M059J (cell line): ENCODE measurements at places on chromosomes 6 and 20. TPM values are rescaled to one million over a fixed set of nuclear protein-coding genes. Genes with fewer than 3 reads are reported as not detected.

Gene VTA1
- total RNA-seq = 133 and 178 TPM in 2 replicates

Gene GCLC
- total RNA-seq = 12.8 and 17.6 TPM in 2 replicates

DNA sequence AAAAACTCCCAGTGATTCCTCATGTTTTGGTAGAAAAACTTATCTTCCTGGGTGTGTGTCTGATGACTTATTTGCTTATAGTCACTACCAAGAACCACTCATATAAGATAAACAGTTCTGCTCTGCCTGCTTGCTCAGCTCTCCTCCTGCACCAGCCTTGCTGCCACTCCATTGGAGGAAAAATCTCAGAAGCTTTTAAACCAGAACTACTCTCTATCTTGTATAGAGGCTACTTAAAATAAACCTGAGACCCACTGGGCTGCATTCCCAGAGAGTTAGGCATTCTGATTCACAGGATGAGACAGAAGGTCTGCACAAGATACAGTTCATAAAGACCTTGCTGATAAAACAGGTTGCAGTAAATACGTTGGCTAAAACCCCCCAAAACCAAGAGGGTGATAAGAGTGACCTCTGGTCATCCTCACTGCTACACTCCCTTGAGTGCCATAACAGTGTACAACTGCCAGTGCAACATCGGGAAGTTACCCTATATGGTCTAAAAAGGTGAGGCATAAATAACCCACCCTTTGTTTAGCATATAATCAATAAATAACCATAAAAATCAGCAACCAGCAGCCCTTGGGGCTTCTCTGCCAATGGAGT is 728.3 kb downstream of the EPHA7 start:
- DNase-seq = no peak

Gene SLC32A1
- not detected in 2 replicates for total RNA-seq

DNA sequence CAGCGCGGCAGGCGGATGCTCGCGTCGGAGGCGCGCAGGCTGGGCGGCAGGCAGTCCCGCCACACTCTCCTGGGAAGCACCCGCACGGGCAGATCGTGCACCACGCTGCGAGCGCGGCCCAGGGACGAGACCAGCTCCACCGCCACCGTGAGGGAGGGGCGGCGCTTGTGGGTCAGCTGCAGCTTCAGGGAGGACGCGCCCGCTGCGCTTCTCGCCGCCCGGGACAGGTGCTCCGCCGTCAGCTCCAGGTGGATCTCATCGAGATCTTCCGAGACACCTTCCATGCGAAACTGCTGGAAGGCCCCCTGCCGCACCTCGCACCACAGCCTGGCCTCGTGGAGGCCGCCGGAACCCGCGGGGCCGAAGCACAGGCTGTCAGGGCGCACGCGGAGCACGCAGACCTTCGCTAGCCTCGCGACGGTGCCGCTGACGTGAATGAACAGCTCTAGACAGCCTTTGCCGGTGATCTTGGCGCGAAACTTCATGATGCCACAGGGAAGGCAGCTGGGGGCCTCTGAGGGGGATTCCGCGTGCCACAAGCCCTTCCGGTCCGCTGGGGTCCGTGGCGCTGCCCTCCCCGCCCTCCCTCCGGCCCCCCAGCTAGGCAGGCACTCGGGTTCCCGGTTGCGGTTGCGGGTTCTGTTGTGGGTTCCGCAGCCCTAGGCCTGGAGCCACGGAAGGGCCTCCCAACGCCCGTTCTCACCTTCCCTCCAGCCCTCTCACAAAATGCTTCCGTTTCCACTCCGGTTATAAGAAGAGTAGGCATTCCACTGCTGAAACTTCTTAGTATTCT is at the start of gene HUS1B:
Gene HUS1B (minus strand): TSS at position 641 of the 793 bp plus-strand sequence. CDS start 156 bp downstream, at position 485.
- DNase-seq = no peak

DNA sequence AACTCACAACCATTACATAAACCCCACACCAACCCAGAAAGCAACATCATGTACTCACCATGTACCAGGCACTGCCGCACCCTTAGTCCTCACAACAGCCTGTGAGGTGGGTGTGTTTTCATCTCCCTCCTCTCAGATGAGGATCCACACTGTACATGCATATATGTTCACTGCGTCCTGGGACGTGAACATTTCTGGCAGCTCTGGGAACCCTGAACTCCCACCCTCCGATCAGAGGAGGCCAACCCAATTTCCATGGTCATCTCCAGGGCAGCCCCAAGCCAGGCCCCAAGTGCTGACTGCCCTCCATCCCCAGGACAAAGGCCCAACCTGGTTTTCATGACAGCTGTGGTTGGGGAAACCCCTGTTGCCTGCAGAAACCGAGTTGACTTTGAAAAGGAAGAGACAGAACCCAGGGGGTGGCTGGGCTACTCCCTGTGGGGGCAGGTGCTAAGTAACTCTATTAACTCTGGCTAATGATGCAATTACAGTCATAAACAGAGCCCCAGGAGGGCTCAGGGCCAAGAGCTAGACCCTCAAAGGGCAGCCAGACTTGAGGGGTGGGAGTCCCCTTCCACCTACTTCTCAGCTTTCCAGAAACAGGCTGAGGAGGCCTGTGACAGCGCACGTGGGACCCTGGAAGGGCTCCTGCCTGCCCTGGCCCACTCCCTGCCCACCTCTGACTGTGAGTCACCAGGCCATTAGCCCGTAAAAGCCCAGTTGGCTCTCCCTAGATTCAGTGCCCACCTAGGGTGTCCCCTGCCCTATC is 2.6 kb downstream of the TFEB start:
- peak; percentile 55 for DNase-seq

Gene RAET1G
- total RNA-seq = 19.7 and 20.6 TPM in 2 replicates

DNA sequence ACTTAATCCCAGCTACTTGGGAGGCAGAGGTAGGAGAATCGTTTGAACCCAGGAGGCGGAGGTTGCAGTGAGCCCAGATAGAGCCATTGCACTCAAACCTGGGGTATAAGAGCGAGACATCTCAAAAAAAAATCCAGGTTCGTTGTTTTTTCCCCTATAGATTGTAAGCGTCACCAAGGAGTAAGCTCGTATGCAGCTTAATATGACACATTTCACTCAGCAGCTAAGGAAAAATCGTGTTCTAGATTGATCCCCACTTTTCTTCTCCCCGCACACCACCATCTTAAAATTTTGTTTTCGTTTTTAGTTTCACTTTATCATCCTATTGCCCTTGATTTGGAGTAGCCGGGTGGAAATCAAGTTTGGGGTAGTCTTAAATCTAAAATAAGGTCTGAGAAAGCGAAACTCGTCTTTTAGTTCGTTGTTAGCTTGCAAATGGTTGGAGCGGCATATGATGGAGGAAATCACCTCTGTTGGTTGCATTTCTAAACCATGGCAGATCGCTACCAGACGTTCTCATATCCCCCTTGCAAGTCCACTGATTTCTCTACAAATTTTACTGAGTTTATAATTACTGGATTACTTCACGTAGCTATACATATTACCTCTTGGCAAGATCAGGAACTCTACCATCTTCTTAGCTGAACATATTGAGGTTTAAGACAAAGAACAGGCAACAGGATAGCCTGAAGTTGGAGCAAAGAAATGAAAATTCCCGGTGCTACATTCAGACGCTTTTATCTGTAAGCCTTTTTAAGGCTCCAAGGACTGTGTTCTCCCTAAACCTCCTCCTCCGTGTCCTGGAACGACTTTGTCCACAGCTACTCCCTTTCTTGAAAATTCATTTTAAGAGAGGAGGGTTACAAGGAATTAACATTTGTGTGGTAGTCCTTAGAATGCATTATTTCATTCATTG is 91.1 kb upstream of the BTN3A2 start:
- DNase-seq = peak; percentile 73

GRCh38 chr6:3296537-3296936 is 37.8 kb downstream of the PSMG4 start:
- DNase-seq = no peak

Gene TP53INP2
- 11.3 and 17.4 TPM in 2 replicates for total RNA-seq

Gene PCK1
- total RNA-seq = not detected in 2 replicates

- DNase-seq = no peak
Observed at GRCh38 chr6:89987830-89988229, 93.6 kb downstream of the GJA10 start.

GRCh38 chr6:52409499-52409898 is 10.6 kb upstream of the EFHC1 start:
- no peak for DNase-seq

GRCh38 chr6:38214159-38214558 is 394.6 kb downstream of the ZFAND3 start:
- DNase-seq = no peak

- DNase-seq = no peak
Observed at GRCh38 chr20:11734431-11734830, 183.3 kb upstream of the BTBD3 start.

Gene FANCE
- total RNA-seq = 9.2 and 12.9 TPM in 2 replicates

DNA sequence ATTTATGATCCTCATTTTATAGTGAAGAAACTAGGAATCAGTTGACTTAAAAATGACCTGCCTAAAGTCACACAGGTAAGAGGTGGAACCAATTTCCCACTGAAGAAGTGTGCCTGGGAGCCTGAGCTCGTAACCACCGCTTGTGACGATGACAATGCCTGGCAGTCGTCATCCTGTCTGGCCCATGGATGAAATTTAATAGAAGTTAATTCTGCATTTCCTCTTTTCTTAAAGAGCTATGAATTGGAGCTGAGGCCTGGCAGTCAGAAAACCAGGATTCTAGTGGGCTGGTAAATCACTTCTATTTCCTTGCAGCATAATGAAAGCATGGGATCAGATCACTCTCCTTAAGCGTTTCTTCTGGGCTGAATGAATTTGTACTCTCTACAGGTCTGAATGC is 200.0 kb upstream of the SGK1 start:
- DNase-seq = peak; percentile 8

- no peak for DNase-seq
Observed at GRCh38 chr6:29927275-29927569, 15.1 kb upstream of the HLA-A start.

GRCh38 chr6:113857556-113858479 is 673 bp downstream of the MARCKS start:
- DNase-seq = peak; percentile 72

Gene DSP
- total RNA-seq = 24.3 and 45.1 TPM in 2 replicates

DNA sequence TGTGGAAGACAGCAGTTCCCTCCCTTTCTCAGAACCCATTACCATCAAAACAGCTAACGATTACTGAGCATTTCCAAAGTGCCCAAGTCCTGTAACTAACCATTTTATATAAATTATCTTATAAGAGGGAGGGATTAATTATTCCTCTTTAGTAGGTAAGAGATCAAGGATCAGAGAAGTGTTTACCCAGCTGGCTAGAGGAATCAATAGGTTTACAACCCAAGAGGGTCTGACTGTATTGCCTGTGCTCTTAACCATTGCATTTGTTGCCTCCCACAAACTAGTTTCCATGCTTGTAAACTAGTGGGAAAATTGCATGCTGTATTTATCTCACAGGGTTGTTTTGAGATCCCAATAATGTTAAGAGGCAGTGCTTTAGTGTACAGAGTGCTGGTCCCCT is 3.7 kb upstream of the DBNDD2 start:
- DNase-seq = no peak

DNA sequence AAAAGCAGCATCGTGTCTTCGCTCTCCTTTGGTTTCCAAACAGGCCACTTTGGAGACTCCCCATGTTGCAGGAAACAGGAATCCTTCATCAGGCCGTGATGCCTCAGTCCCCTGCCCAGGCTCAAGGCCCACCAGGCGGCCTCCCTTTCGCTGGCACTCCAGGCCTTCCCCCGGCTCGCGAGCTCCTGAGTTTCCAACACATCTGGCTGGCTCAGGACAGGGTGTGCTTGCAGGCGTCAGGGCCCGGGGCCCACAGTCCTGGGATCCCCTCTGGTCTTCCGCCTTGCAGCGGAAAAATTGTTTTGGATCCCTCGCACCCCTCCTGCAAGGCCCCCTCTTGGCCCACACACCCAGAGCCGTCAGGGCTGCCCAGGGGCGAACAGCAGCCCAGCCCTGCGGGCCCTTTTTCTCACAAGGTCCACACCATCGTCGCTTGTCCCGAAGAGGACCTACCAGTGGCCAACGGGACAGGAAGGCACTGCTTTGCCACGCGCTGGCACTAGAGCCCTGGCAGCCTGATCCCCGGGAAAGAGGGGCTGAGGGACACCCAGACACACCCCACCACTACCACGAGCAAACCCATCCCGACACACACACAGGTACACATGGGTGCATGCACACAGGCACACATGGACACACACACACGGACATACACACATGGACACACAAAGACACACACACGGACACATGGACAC is 1930.9 kb upstream of the DEFB115 start:
- no peak for DNase-seq

Gene TMEM217
- total RNA-seq = 1.3 and 1.4 TPM in 2 replicates
